Uterus (tissue), 4 donors: ENCODE measurements at places on chromosomes 16 and 17. TPM values are rescaled to one million over a fixed set of nuclear protein-coding genes. Genes with fewer than 3 reads are reported as not detected.

Gene TBC1D28
- not detected for total RNA-seq

DNA sequence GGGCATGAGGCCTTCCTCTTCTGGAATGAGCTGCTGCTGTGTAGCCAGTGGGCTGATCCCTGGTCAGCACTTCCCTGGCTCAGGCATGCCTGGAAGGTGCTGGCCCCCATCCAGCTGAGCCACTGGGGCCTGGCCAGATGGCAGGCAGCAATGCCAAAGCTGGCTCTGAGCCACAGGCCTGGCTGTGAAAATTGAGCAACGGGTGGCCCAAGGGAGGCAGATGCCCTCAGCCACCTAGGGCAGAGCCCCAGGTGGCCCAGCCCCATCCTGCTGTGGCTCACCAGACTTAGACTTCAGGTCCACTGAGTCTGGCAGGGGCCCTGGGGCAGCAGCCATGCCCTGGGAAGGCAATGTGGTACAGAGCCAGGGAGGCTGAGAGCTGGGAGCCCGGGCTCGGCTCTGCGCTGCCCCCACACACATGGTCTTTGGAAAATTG is 8.5 kb upstream of the CRHR1 start:
- H3K4me1 ChIP-seq, result no peaks in the 10 kb centered on the region
- H3K27ac ChIP-seq, result no peak overlapping the region
- peak; percentile 29 for DNase-seq
- H3K27me3 ChIP-seq, result no peaks in the 10 kb centered on the region
- H3K36me3 ChIP-seq, result no peaks in the 10 kb centered on the region

Gene MT3
- total RNA-seq, result not detected

DNA sequence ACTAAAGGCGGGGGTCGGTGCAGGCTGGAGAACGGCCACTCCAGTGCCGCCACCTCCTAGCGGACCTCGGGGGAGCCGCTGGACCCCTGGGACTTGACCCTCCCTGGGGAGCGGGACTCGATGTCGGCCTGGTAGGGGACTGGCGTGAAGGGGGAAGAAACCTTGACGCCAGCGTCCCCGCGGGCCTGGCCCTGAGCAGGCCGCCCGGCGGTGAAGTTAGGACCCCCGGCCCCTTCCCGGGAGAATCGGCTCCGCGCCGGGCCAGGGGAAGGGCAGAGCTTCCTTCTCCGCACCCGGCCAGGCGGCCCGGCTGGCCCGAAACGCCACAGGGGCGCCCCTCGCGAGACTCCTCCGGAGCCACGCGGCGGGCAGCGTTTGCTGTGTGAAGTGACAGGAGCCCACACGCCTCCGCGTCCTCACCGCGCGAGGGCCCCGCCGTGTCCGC is 389 bp downstream of the DUS1L start:
- H3K4me1 ChIP-seq, result no peaks in the 10 kb centered on the region
- peak overlapping the region; percentile 69 for H3K4me3 ChIP-seq
- peak overlapping the region; percentile 92 for H3K27ac ChIP-seq
- H3K27me3 ChIP-seq, result no peaks in the 10 kb centered on the region
- no peaks in the 10 kb centered on the region for H3K36me3 ChIP-seq

Gene MMP2
- total RNA-seq, result 578 TPM

DNA sequence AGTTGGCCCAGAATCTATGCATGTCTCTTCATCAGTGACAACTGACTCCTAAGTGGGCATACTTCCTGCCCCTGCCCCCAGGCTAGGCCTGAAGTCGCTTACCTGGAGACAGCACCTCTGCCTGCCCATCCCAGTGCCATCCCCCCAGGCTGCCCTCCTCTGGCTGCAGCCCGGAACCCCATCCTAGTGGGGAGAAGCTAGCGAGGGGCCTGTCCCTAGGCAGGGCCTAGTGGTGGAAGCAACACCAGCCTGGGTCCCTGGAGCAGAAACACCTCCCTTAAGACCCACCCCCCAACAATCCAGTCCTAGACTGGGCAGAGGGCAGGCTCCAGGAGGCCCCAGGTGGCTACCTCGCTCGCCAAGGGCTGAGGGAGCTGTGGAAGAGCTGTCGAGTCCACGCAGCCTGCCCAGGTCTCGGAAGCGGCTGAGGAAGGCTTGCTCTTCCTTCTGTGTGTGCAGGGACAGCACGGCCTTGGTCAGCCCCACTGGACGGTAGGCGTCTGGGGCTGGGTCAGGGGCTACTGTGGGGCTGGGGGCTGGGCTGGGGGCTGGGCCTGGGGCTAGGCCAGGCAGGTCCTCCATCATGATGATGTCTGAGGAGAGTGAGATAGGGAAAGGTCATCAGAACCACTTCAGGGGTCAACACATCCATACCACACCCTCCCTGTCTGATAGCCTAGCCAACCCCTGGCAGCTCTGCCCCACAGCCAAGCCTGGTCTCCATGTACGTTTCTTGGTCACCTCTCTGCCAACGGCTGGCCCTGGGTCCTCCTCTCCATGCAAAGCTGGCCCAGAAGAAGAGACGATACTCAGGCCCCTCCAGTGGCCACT is 7.6 kb downstream of the PER1 start:
- no peaks in the 10 kb centered on the region for H3K36me3 ChIP-seq
- no peak overlapping the region for H3K4me3 ChIP-seq
- DNase-seq, result no peak
- peaks cover 1% of the 10 kb centered on the region for H3K4me1 ChIP-seq
- no peak overlapping the region for H3K27ac ChIP-seq
- no peaks in the 10 kb centered on the region for H3K27me3 ChIP-seq

- no peak for DNase-seq
- no peaks in the 10 kb centered on the region for H3K27me3 ChIP-seq
- peaks cover 5% of the 10 kb centered on the region for H3K4me1 ChIP-seq
- no peak overlapping the region for H3K27ac ChIP-seq
- no peak overlapping the region for H3K4me3 ChIP-seq
Measured at GRCh38 chr17:45138911-45139532, 3.5 kb downstream of the ACBD4 start.

Gene ST6GALNAC1
- total RNA-seq, result 1.8 TPM

- DNase-seq, result no peak
- no peaks in the 10 kb centered on the region for H3K36me3 ChIP-seq
- H3K4me3 ChIP-seq, result no peak overlapping the region
- H3K27ac ChIP-seq, result no peak overlapping the region
- no peaks in the 10 kb centered on the region for H3K4me1 ChIP-seq
Measured at GRCh38 chr16:23917621-23918020, 81.8 kb downstream of the PRKCB start.

Gene MYH13
- total RNA-seq, result not detected

Gene TRIM25
- 17.4 TPM for total RNA-seq

- no peaks in the 10 kb centered on the region for H3K4me1 ChIP-seq
- H3K4me3 ChIP-seq, result no peak overlapping the region
- H3K27ac ChIP-seq, result no peak overlapping the region
- no peaks in the 10 kb centered on the region for H3K36me3 ChIP-seq
- no peaks in the 10 kb centered on the region for H3K27me3 ChIP-seq
Measured at GRCh38 chr16:78930561-78930960, 670.0 kb downstream of the MAF start.

GRCh38 chr17:38425031-38425430 is 3.2 kb upstream of the ARHGAP23 start:
- H3K27me3 ChIP-seq, result no peaks in the 10 kb centered on the region
- H3K27ac ChIP-seq, result peak overlapping the region; percentile 97
- peaks cover 5% of the 10 kb centered on the region for H3K4me1 ChIP-seq
- H3K36me3 ChIP-seq, result no peaks in the 10 kb centered on the region

Gene SERPINF2
- 11.8 TPM for total RNA-seq

Gene CKLF
- 31.3 TPM for total RNA-seq

DNA sequence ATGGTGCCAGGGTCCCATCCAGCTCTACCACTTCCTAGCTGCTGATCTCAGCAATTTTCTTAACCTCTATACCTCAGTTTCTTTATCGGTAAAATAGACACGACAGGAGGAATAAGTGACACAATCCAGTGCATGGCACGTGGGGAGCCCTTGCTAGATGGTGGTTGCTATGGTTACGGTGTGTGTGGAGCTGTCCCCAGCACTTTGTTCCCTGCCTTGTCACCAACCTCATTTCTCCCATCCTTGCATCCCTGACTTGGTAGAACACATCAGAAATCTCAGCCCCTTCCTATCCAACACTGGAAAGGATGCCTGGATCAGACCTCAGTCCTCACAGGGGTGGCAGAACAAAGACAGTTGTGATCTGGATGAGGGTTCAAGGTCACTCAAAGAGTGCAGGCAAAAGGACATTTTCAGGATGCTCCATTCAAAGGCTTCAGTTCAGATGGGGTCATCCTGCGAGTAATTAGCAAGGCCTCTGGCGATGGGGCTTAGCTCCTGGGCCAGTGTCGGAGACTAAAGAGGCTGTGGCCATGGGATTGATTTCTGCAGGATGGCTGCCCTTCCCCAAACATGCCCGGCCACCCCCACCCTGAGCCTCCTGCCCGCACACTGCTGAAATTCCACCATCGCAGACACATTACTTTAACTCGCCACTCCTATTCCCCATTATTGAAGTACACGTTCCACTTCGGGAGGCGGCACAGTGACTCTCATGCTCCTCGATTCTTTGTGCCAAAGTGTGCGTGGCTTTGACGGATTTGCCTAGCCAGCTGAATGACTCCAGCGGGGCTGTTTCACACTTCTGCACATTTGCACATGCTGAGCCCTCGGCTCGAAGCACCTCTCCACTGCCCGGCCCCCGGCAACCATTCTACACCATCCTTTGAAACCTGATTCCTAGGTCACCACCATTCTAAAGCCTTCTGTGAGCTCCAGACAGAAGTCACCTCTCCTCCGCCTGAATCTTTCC is 40.3 kb downstream of the WNT3 start:
- H3K27me3 ChIP-seq, result no peaks in the 10 kb centered on the region
- no peak for DNase-seq
- no peaks in the 10 kb centered on the region for H3K36me3 ChIP-seq
- H3K4me1 ChIP-seq, result no peaks in the 10 kb centered on the region
- no peak overlapping the region for H3K4me3 ChIP-seq

GRCh38 chr17:37643869-37644268 is 623 bp upstream of the DDX52 start:
- H3K36me3 ChIP-seq, result no peaks in the 10 kb centered on the region
- peak overlapping the region; percentile 68 for H3K4me3 ChIP-seq
- no peaks in the 10 kb centered on the region for H3K27me3 ChIP-seq
- no peaks in the 10 kb centered on the region for H3K4me1 ChIP-seq
- DNase-seq, result no peak

DNA sequence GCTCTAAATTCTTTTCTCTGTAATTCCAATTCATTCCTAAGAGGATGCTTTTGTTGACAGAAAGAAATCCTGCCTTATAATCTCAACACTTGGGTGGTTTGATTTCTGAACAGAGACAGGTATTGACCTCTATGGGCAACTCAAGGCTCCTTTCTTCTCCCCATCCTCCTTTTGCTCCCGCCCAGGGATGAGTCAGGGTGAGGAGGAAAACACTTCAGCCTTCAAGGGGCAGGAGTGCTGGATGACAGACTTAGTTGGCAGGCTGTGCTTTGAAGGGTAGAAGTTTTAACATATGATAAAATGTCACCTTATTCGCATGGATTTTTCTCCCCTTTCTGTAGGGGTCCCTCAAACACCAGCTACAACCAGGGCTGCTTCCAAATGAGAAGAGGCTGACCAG is 16.7 kb upstream of the TOM1L1 start:
- no peak overlapping the region for H3K4me3 ChIP-seq
- no peak overlapping the region for H3K27ac ChIP-seq
- no peak for DNase-seq
- no peaks in the 10 kb centered on the region for H3K4me1 ChIP-seq
- H3K27me3 ChIP-seq, result no peaks in the 10 kb centered on the region
- no peaks in the 10 kb centered on the region for H3K36me3 ChIP-seq

GRCh38 chr16:4315186-4316107 is at the start of gene GLIS2:
GLIS2 (plus strand) TSS chr16:4316067; CDS start chr16:4332281, 16,214 bp downstream.
- peak within 1 kb of the TSS; percentile 90 for H3K27ac ChIP-seq
- no peaks in the 10 kb centered on the region for H3K36me3 ChIP-seq
- DNase-seq, result peak; percentile 80
- no peaks in the 10 kb centered on the region for H3K4me1 ChIP-seq

Gene LITAFD
- total RNA-seq, result not detected

- no peak overlapping the region for H3K27ac ChIP-seq
- H3K4me3 ChIP-seq, result no peak overlapping the region
- H3K4me1 ChIP-seq, result no peaks in the 10 kb centered on the region
- H3K36me3 ChIP-seq, result no peaks in the 10 kb centered on the region
Measured at GRCh38 chr16:77063676-77064016, 127.3 kb upstream of the MON1B start.

DNA sequence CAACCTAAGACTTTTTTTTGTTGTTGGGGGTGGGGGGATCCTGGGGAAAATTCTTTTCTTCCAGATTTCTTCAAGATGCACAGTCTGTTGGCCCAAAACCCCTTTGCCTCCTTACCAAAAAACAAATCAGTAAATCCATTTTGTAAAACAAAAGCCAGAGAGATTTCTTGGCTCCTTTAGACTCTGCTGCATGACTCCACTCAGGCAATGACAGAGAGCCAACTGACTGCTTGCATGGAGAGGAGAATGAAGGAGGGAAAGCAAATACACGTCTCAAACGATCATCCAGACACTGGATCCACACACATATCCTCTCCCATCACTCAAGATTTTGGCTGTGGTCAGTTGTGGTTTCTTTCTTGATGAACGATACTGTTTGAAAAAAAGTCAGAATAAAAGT is 13.8 kb downstream of the COPRS start:
- peaks cover 9% of the 10 kb centered on the region for H3K4me1 ChIP-seq
- H3K4me3 ChIP-seq, result no peak overlapping the region
- H3K36me3 ChIP-seq, result no peaks in the 10 kb centered on the region
- DNase-seq, result no peak
